ENCODE measurements at places on chromosomes 16 and 17.

DNA sequence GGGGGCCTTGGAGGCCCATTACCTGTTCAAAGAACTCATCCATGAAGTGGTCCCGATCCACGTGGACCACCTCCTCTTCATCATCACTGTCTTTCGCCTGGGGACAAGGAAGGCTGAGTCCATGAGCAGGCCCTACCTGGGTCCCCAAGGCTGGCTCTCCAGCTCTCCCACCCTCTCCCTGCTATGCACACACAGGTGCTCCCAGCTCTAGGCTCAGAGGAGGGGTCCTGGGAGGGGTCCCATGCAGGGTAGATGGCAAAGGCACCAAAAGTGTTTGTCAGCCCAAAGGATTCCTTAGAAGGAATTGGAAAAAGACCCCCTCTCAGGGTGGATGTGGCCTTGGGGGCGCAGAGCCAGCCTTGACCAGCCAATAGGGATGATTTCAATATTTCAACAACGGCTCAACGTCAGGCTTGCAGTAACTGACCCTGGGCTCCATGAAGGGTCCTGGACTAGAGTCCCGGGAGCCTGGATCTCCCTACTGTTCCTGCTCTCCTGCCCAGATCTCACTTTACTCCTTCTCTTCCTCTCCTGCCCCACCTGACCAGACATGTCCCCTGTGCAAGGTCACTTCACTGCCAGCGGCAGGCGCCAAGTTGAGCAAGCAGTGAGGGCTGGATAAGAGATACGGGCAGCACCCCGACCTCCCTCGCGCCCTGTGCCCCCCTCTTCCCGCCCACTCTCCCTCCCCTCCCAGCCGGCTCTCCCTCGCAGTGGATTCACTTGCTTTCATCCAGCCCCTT lies 8.8 kb downstream of the STX1B start:
- DNase-seq = no peak

GRCh38 chr17:41975099-41976083 lies 8.8 kb downstream of the CNP start:
- no peak for DNase-seq

DNA sequence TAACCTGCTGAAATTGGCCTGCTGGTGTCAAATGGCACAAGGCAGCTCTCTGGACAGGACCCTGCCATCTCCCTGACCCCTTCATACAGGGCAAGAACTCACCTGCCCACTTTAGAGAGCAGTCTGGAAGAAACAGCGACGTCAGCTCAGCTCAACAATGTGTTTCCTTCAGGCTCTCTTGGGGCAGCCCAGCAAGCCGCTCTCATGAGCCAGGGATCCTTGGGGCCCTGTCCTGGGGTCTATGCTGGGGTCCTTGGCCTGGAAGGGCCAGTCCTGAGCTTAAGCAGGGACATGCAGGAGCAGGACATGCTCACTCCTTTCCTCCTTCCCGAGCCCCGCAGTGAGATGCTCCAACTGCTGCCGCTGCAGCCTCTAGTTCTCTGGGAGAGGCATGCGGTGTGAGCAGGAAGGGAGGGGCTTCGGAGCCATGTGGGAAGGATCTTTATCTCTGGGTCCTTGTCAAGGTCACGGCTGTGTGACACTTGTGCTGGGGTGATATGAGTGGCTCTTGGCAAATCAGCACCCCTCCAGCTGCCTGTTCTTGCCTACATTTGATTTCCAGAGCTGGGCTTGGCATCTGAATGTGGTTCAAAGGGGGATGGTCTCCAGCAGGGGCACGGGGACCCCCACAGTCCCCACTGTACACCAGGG lies 3.4 kb downstream of the C1QTNF1 start:
- DNase-seq = no peak

DNA sequence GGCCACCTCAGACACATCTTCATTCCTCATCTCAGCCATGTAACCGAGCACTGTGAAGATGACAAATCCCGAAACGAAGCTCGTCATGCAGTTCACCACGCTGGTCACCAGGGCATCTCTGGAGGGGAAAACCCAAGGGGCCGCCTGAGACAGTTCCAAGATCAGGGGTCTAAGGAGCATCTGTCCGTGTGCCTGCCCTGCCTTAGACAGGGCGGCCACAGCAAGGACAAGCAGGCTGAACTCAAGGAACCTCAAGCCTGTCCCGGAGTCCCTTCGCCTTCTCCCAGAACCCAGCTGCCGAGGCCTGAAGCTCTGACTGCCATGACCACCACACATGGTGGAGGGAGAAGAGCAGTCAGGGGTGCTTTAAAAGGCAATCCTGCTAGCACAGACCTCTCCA lies 22.7 kb downstream of the SLC6A4 start:
- DNase-seq = no peak

DNA sequence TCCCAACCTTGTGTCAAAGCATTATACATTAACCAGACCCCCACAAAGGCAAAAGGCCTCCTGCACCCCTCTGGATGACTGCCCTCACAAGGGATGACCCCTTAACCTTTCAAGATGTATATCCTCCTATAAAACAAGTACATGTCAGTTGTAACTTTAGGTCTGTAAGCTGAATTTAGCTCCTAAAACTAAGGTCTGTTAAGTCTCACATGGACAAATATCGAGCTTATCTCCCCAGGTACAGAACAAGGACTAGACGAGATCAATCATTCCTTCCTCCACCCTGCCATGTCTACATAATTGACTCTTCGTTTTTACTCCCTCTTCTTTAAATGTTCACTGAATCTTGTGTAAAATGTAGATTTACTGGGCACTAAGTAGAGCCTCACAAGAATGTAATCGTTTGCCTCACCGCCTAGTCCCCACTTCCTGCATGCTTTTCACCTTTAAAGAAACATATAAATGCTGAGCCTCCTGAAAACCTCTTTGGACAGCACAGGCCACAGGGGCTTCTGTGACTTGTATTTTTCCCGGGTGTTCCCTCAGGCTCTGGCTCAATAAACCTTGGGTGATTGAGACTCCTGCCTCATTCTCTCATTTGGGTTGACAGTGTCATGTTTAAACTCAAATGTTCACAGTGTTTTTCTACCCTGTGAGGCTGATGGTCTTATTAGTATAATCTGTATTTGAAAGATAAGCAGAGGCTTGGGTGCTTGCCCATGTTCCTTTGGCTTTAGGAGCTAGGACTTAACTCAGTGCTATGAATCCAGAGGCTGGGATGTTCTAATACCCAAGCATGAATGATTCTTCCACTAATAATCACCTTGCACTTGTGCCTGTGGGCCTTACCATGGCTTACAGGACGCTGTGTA lies 37.6 kb downstream of the MMD start:
- DNase-seq = no peak
